MCF 10A (cell line): ENCODE measurements at places on chromosomes 7 and 10. TPM values are rescaled to one million over a fixed set of nuclear protein-coding genes. Genes with fewer than 3 reads are reported as not detected.
A peak's percentile ranks its signal among the peaks of the same experiment; 100 is the strongest.

The TDRD1 gene
- not detected in 2 replicates for total RNA-seq

The TMEM130 gene
- not detected in 2 replicates for total RNA-seq

The CREB5 gene
- 30.0 and 40.5 TPM in 2 replicates for total RNA-seq

DNA sequence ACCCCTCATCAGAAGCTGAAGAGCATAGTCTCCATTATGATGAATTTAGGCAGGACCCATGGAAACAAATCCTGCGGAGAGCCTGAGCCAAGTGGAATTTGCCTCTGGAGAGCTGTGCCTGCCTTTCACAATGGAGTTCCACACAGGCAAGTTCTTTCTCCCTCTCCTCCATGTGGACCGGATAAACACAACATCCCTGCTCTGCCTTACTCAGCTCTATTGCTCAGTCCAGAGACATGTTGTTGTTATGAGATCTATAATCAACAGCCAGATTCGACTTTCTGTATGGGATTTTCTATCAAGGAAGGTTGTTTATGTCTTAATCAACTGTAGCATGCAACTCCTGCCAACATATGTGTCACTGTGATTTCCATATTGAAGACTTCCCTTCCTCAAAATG is 59.5 kb upstream of the ELMO1 start:
- H3K36me3 ChIP-seq, result no peaks in the 10 kb centered on the region
- H3K4me1 ChIP-seq, result peaks cover 5% of the 10 kb centered on the region
- no peak for DNase-seq

GRCh38 chr10:73650537-73651331 is 5.1 kb downstream of the SYNPO2L start:
- no peak overlapping the region for H3K4me3 ChIP-seq
- DNase-seq, result no peak
- no peaks in the 10 kb centered on the region for H3K36me3 ChIP-seq

- H3K4me1 ChIP-seq, result no peaks in the 10 kb centered on the region
- H3K27ac ChIP-seq, result no peak overlapping the region
- H3K27me3 ChIP-seq, result peaks cover 49% of the 10 kb centered on the region
- no peaks in the 10 kb centered on the region for H3K36me3 ChIP-seq
- peak; percentile 68 for DNase-seq
Measured at GRCh38 chr10:15744217-15744865, 24.6 kb upstream of the ITGA8 start.

GRCh38 chr7:107138696-107139420 is 29.9 kb upstream of the HBP1 start:
- no peak overlapping the region for H3K27ac ChIP-seq
- no peaks in the 10 kb centered on the region for H3K4me1 ChIP-seq
- no peak overlapping the region for H3K4me3 ChIP-seq
- no peak for DNase-seq

DNA sequence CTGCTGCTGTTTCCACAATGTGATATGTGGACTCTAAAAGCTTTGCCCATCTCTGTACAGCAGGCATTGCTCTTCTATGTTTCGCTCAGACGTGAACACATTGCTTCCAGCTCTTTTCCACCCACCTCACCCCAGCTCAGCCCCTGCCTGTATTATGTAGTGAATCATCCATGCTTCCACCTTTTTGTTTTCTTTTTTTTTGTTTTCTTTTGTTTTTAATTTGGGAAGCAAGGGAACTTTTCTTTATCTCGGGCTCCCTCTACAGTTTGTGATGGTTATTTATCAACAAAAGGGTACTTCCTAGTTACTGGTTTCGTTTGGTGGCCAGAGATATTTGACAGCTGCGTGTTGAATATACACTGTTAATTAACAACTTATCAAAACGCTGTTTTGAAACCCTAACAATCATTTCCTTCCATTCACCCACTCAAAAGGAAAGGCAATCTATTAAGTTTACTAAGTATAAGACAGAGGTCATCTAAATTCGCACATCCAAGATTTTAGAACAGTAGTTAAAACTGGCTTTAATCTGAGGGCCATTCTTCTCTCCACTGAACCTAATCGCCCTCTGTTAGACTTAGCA is 127.9 kb upstream of the STK17A start:
- no peaks in the 10 kb centered on the region for H3K27me3 ChIP-seq
- no peak overlapping the region for H3K4me3 ChIP-seq
- DNase-seq, result peak; percentile 71

DNA sequence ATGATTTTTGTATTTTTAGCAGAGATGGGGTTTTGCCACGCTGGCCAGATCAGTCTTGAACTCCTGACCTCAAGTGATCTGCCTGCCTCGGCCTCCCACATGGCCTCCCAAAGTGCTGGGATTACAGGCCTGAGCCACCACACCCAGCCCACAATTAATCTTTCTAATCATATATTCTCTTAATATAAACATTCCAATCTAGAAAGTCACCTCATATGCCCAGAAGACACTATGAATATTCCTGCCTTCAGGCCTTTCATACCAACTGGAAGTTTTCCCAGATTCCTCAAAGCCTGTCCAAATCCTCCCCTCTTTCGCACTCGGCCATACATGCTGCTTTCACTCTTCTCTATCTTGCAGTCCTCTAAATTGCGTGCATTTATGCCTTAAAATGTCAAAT is 32.6 kb downstream of the PDZD8 start:
- peaks cover 43% of the 10 kb centered on the region for H3K4me1 ChIP-seq
- H3K4me3 ChIP-seq, result peak overlapping the region; percentile 11
- peak overlapping the region; percentile 68 for H3K27ac ChIP-seq

DNA sequence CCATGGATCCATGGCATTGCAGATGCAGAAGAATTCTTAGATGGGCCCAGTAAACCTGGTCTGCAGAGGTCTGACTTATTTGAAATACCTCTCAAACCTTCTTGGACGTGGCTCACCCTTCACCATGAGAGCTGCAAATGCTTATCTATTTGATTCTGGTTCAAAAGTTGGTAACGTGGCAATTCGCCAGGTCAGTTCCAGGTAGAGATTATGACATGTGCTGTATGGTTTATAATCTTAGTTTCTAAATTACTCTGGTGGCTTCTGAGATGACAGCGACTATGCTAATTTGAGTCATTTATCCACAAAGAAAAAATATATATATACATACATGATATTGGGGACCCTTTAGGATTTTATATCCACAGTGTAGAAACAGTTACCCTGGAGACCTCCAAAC is 68.8 kb downstream of the NRP1 start:
- peaks cover 27% of the 10 kb centered on the region for H3K4me1 ChIP-seq
- no peaks in the 10 kb centered on the region for H3K27me3 ChIP-seq
- H3K36me3 ChIP-seq, result peaks cover 20% of the 10 kb centered on the region
- no peak for DNase-seq

GRCh38 chr7:138460649-138461607 is 869 bp downstream of the TRIM24 start:
- no peaks in the 10 kb centered on the region for H3K27me3 ChIP-seq
- peak overlapping the region; percentile 3 for H3K27ac ChIP-seq
- peaks cover 16% of the 10 kb centered on the region for H3K4me1 ChIP-seq
- DNase-seq, result peak; percentile 46
- peak overlapping the region; percentile 74 for H3K4me3 ChIP-seq
- peaks cover 4% of the 10 kb centered on the region for H3K36me3 ChIP-seq

The PON3 gene
- not detected in 2 replicates for total RNA-seq

- no peaks in the 10 kb centered on the region for H3K4me1 ChIP-seq
- no peak overlapping the region for H3K4me3 ChIP-seq
- H3K27ac ChIP-seq, result no peak overlapping the region
- H3K36me3 ChIP-seq, result no peaks in the 10 kb centered on the region
Measured at GRCh38 chr10:113226399-113226798, 276.4 kb downstream of the TCF7L2 start.

The SLC39A12 gene
- not detected in 2 replicates for total RNA-seq

The ZNF775 gene
- total RNA-seq, result 1.7 and 2.0 TPM in 2 replicates

The EVX1 gene
- total RNA-seq, result not detected in 2 replicates

DNA sequence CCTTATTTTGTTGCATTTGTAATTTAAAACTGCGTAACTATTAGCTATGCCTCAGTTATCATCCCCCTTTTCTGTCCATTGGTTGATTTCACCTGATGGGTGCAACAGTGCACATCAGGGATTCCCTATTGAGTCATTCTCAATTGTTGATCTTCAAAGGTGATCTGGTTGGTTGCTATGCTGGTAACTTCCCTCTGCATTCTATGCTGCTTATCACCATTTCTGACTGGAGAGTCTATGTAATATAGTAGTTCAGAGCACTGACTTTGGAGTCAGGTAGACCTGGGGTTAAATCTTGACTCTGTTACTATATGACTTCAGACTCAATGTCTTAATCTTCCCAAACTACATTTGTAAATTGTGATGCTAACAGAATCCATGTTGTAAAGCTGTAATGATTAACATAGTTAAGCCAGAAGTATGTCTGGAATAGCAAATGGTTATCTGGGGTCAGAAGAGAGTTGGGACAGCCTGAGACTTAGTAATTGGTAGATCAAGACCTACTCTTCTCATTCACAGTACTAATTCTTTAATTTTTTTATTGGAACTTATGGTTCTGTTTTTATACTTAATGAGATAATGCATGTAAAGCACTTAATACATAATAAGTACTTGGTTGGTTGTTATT is 38.1 kb downstream of the EXOC6 start:
- H3K27ac ChIP-seq, result no peak overlapping the region
- H3K27me3 ChIP-seq, result no peaks in the 10 kb centered on the region
- peak; percentile 2 for DNase-seq
- H3K4me1 ChIP-seq, result peaks cover 5% of the 10 kb centered on the region

The FBXW4 gene
- total RNA-seq, result 52.1 and 63.7 TPM in 2 replicates

DNA sequence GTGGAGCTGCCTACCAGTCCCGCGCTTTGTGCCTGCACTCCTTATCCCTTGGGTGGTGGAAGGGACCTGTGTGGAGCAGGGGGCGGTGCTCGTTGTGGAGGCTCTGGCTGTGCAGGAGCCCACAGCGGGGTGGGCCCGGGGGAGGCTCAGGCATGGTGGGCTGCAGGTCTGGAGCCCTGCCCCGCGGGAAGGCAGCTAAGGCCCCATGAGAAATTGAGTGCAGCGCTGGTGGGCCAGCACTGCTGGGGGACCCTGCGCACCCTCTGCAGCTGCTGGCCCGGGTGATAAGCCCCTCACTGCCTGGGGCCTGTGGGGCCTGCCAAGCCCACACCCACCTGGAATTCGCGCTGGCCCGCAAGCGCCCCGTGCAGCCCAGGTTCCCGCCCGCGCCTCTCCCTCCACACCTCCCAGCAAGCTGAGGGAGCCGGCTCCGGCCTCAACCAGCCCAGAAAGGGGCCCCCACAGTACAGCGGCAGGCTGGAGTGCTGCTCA is 859.6 kb upstream of the KCND2 start:
- H3K27ac ChIP-seq, result no peak overlapping the region
- DNase-seq, result no peak
- H3K4me1 ChIP-seq, result no peaks in the 10 kb centered on the region
- H3K4me3 ChIP-seq, result no peak overlapping the region
- peaks cover 10% of the 10 kb centered on the region for H3K27me3 ChIP-seq
- H3K36me3 ChIP-seq, result no peaks in the 10 kb centered on the region

GRCh38 chr7:110373416-110373815 is 717.5 kb upstream of the LRRN3 start:
- no peaks in the 10 kb centered on the region for H3K36me3 ChIP-seq
- H3K4me1 ChIP-seq, result no peaks in the 10 kb centered on the region
- H3K4me3 ChIP-seq, result no peak overlapping the region
- no peak for DNase-seq
- no peak overlapping the region for H3K27ac ChIP-seq

DNA sequence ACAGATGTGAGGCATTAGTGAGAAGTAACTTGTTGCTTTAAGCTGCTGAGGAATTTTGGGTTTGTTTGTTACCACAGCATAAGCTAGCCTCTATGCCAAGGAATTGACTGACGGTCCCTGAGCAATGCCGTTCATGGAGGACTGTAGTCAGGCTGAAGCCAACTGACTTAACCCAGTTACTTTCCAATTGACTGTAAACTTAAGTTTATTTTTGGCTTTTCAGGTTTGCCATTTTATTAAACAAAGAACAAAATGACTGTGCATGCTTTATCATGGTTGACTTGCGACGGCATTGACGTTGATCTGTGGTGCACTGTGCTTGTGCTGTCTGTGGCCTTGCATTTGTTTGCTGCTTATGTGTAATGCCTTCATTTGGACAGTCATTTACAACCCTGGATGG is 53.5 kb downstream of the DNAJB9 start:
- H3K4me1 ChIP-seq, result no peaks in the 10 kb centered on the region
- H3K27ac ChIP-seq, result no peak overlapping the region
- no peaks in the 10 kb centered on the region for H3K36me3 ChIP-seq
- no peak for DNase-seq
- no peak overlapping the region for H3K4me3 ChIP-seq

GRCh38 chr7:98852826-98853225 is 17.0 kb downstream of the TMEM130 start:
- no peak for DNase-seq
- peaks cover 6% of the 10 kb centered on the region for H3K36me3 ChIP-seq
- no peak overlapping the region for H3K27ac ChIP-seq

DNA sequence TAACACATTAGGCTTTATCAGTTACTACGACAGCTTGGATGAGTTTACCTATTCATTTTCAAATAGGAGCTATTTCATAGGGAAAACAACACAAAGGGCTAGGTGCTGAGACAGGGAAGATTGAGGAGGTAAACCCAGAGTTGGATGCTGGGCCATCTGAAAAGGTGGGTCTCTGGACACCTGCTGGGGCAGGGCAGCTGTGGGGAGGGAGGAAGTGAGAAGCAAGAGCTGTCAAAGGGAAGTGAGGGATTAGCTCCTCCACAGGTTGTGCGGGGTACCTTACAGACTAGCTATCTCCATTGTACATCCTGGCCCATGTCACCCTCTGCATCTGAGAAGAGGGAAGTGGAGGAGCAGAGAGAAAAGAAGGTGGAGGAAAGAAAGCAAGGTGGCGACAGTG is 48.9 kb downstream of the BLNK start:
- H3K27ac ChIP-seq, result no peak overlapping the region

DNA sequence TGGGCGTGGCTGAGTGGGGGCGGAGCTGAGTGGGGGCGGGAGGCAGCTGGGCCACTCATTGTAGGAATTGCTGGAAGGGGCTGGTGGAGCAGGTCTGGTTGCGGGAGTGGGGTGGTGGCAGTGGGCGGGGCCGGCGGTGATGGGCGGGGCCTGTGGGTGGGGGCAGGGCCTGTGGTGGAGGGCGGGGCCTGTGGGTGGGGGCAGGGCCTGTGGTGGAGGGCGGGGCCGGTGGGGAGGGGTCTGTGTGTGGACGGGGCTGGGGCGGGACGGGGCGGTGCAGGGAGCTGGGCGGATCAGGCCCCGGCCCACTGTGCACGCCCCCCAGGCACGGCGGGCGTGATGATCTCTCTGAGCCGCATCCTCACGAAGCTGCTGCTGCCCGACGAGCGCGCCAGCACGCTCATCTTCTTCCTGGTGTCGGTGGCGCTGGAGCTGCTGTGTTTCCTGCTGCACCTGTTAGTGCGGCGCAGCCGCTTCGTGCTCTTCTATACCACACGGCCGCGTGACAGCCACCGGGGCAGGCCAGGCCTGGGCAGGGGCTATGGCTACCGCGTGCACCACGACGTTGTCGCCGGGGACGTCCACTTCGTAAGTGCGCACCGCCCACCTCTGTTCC is 14.0 kb downstream of the SLC29A4 start:
- DNase-seq, result no peak
- no peak overlapping the region for H3K4me3 ChIP-seq
- H3K27me3 ChIP-seq, result peaks cover 10% of the 10 kb centered on the region
- H3K27ac ChIP-seq, result no peak overlapping the region

- H3K36me3 ChIP-seq, result no peaks in the 10 kb centered on the region
- H3K4me1 ChIP-seq, result peaks cover 14% of the 10 kb centered on the region
- H3K27ac ChIP-seq, result no peak overlapping the region
- peaks cover 10% of the 10 kb centered on the region for H3K27me3 ChIP-seq
Measured at GRCh38 chr10:2948127-2948854, 119.1 kb upstream of the PFKP start.

The SPAM1 gene
- not detected in 2 replicates for total RNA-seq

The FZD8 gene
- total RNA-seq, result 9.8 and 13.0 TPM in 2 replicates
